EL (cell line): ENCODE measurements at places on chromosomes 4 and X.
A peak's percentile ranks its signal among the peaks of the same experiment; 100 is the strongest.

- DNase-seq, result peak; percentile 21
Observed at GRCh38 chr4:28350485-28350884, 1489.8 kb downstream of the STIM2 start.

- DNase-seq, result peak; percentile 45
Observed at GRCh38 chr4:17475481-17475880, 36.4 kb downstream of the QDPR start.

DNA sequence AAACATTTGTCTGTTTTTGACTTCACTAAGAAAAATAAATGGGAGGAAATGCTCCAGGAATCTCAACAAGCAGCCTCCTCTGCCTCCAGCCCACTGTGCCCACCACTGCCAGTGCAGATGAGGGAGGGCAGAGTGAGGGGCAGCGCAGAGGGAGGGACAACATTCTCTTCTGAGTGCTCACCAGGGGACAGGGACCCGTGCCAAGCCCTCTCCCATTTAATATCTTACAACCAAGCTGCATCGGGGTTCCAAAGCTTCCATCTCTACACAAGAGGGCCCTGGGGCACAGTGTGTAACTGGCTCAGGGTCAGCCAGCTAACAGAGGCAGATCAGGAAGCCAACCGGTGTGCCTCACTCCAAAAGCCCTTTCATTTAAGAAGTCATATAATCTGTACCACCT, 120.4 kb downstream of the NSUN7 start:
- no peak for DNase-seq

DNA sequence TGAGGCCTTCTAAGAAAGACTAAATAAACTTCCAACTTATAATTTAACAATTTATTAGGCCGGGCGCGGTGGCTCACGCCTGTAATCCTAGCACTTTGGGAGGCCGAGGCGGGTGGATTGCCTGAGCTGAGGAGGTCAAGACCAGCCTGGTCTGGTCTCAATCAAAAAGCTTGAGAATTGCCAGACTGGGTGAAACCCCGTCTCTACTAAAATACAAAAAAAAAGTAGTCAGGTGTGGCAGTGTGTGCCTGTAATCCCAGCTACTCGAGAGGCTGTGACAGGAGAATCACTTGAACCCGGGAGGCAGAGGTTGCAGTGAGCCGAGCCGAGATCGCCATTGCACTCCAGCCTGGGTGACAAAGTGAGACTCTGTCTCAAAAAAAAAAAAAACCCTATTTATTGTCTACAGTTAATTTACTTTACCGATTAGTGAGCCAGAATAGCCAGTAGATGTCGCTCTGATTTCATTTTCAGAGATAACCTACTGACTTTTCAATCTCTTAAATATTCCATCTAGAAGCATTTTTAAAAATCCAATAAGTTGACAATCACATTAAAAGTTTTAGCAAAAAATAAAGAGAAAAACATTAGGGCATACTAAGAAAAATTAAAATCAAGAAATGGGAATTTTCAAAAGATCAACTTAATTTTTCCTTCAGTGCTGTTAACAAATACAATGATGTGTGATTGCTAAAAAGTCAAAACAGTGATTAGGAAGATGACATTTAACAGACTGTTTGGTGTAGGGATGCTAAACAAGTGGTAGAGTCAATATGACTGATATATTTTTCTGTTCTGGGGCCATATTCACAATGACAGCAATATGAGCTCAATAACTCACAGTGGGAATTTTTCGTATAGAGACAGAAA, 4.3 kb upstream of the SHROOM3 start:
- DNase-seq, result peak; percentile 58

DNA sequence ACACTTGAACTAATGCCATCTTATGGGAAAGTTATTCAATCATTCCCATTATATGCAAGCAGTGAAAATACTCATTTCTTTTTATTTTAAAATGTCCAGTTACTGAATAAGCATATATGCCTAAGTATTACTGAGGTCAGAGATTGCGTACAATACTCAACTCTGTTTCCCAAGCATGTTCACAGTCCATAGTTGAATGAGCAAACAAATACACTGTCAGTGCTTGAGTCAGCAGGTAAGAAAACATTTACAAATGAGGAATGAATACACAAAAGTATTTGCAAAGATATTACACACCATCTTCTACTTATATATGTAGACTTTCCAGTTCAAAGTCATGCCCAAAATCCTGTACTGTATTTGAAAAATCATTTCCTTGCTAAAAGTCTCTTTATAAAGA, 74.1 kb downstream of the TSPAN5 start:
- no peak for DNase-seq

DNA sequence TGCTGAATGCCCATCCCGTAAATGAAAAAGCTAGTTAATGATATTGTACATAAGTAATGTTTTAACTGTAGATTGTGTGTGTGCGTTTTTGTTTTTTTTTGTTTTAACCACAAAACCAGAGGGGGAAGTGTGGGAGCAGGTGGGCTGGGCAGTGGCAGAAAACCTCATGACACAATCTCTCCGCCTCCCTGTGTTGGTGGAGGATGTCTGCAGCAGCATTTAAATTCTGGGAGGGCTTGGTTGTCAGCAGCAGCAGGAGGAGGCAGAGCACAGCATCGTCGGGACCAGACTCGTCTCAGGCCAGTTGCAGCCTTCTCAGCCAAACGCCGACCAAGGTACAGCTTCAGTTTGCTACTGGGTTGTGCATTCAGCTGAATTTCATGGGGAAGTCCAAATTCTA, at the start of gene SPP1:
Gene SPP1 (plus strand): TSS at position 249 of the 400 bp plus-strand sequence. CDS start 1,182 bp downstream, outside the sequence.
- DNase-seq, result peak; percentile 45

GRCh38 chr4:115128037-115128436, 14.6 kb upstream of the NDST4 start:
- no peak for DNase-seq

DNA sequence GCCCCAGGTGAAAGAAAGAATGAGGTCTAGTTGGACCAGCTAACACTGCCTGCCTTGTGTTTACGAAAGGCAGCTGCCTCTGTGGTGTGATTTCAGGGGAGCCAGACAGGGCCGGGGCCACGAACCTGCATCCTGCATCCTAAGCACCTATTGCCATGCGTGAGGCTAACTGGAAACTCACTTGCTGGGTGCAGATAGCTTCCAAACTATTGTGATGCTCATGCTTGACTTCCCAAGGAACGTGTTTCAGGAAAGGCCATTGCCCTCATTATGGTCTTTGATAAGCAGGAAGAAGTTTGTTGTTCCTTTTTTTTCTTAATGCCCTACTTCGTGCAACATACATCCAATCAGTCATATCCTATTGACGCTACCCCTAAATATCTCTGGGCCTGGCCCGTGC, 2.3 kb upstream of the IRF2 start:
- no peak for DNase-seq

- no peak for DNase-seq
Observed at GRCh38 chrX:21457718-21458117, 83.5 kb downstream of the CNKSR2 start.

GRCh38 chr4:52111995-52112394, 60.9 kb downstream of the SPATA18 start:
- DNase-seq, result no peak

GRCh38 chrX:41043196-41043595, 42.0 kb upstream of the USP9X start:
- DNase-seq, result no peak
